Fibroblast of the aortic adventitia (primary cell): ENCODE measurements at places on chromosomes 11 and 22. TPM values are rescaled to one million over a fixed set of nuclear protein-coding genes. Genes with fewer than 3 reads are reported as not detected.

Gene C1QTNF4
- not detected in 2 replicates for total RNA-seq

Gene CLTCL1
- 4.6 and 7.1 TPM in 2 replicates for total RNA-seq

DNA sequence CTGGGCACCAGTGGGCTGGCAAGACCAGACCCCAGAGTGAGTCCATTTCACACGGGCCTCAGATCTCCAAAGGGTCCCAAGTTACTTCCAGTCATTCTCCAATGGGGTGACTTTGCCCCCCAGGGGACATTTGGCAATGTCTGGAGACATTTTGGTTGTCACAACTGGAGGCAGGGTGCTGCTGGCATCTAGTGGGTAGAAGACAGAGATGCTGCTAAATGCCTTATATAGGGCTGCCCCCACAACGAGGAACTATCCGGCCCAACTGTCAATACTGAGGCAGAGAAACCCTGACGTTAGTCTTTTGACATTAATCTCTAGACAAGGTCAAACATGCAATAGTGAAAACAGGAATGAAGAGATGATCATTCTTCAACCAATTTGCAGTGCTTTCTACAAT lies 6.4 kb downstream of the RTN4RL2 start:
- DNase-seq, result no peak

DNA sequence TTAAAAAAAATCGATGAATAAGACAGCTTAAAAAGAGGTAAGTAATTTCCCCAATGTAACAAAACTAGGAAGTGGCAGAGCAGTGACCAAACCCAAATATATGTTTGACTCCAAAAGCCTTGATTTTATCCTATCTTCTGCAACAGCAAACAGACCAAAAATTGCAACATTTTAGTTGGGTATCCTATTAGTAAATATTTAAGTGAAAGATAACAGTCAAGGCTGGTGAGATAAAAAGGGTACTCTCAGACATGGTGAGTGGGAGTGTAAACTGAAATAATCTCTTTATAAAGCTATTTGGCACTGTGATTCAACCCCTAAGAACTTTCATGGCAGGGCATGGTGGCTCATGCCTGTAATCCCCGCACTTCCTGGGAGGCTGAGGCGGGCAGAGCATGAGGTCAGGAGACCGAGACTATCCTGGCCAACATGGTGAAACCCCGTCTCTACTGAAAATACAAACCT lies 1.9 kb upstream of the RDX start:
- DNase-seq, result no peak

- peak; percentile 60 for DNase-seq
Observed at GRCh38 chr11:396948-397548, 3.0 kb downstream of the PKP3 start.

- DNase-seq, result no peak
Observed at GRCh38 chr11:131656839-131657211, 286.4 kb downstream of the NTM start.

GRCh38 chr11:34239465-34240149 lies 118.2 kb downstream of the ABTB2 start:
- no peak for DNase-seq

Gene CDHR5
- total RNA-seq, result not detected in 2 replicates

Gene MS4A3
- total RNA-seq, result not detected in 2 replicates

DNA sequence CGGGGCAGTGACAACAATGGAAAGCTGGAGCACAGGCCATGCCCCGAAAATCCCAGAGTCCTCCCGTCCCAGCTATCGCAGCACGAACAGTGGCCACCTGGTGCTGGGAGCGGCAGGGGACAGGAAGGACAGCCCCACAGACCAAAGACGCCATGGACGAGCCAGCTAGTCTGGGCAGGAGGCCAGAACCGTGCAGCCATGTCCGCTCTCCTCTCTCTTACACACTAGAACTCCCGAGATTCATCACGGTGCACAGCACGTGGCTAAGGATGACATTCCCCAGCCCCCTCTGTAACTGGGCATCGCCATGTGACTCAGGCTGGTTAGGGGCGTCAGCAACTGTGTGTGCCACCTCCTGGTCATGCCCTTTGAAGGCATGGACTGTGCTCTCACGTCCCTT lies 4.6 kb downstream of the CDPF1 start:
- no peak for DNase-seq

Gene MMP13
- not detected in 2 replicates for total RNA-seq

DNA sequence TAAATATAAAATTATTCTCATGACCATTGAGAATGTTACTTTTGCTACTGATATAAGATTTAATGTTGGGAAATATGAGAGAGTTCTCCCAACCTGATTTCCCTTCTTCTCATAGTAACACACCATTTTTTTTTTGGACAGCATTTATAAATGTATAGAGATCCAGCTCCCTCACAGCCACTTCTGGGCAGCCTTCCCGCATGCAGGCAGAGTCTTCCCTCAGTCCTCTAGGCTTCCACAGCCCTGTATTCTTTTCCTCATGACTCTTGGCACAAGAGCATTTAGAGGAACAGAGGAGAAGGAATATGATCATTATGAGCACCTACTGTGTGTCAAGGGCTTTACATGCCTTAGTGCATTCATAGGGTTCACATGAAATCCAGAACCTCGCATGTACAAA lies 9.0 kb downstream of the DTX4 start:
- DNase-seq, result no peak

DNA sequence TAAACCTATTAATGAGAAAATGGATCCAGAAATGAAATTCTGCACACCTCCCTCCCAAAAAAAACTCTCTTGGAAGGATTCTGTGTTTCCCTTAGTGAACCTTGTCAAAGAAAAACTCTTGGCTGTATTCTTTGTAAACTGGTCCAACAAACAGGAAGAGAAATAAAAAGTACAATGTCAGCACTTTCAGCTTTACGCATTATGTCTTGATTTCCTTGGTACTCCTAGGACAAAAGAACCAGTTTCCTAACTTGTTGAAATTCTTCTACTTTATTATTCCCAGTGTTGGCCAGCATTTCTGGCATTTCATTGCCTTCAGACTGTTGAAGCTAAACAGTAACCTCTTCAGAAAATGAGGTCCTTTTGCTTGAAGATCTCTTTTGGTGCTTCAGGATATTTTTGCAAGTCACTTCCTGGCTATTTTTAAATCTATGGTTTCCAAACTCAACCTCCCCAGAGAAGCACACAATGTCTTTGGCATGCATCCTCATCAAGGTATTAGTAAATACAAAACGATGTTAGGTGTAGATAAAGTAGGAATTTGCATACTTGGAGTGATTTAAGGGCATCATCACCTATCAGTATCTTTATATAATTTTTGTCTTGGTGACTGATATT lies 342.7 kb downstream of the AASDHPPT start:
- DNase-seq, result peak; percentile 59

GRCh38 chr11:80593648-80594374 lies 1153.0 kb upstream of the TENM4 start:
- peak; percentile 83 for DNase-seq

Gene DRAP1
- total RNA-seq, result 155 and 317 TPM in 2 replicates

Gene GLB1L2
- not detected in 2 replicates for total RNA-seq

GRCh38 chr11:113119074-113119473 lies 157.9 kb downstream of the NCAM1 start:
- DNase-seq, result peak; percentile 25

GRCh38 chr11:118224511-118225188 lies at the start of gene JAML:
Gene JAML (minus strand): TSS chr11:118225011. CDS start chr11:118214866, 10,145 bp downstream.
- DNase-seq, result no peak

Gene OR8B4
- total RNA-seq, result not detected in 2 replicates

DNA sequence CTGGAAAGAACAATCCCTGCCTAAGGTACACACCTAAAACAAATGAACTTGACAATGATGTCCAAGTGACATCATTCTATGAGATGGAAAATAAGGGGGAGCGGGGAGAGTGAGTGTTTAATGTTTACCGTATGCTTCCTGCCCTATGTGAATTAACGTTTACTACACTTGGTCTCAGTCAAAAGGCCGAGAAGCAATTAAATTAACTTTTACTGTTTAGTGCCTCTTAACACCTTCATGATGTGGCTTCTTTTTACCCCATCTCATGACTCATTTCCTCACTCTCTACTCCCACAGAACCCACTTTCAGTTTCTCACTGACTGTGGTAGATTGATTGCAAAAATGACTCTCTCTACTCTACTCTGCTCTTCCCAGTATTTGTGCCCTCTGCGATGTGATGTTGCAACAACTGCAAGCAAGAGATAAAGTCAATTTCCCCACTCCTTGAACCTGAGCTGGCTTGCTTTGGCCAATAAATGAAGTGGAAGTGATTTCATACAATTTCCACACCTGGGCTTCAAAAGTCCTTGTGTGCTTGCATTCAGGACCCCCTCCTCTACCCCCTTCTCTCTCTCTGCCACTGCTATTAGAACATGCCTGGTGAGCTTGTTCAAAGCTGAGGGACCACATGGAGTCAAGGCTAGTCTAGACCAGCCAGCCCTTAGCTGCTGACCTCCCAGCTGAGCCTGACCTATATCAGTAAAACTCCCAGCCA lies 11.6 kb upstream of the ALKBH3 start:
- peak; percentile 72 for DNase-seq

Gene LDLRAD3
- total RNA-seq, result 8.6 and 10.8 TPM in 2 replicates

Gene SLC5A4
- total RNA-seq, result not detected in 2 replicates
